ENCODE measurements at places on chromosomes 13 and 19.
A peak's percentile ranks its signal among the peaks of the same experiment; 100 is the strongest.

DNA sequence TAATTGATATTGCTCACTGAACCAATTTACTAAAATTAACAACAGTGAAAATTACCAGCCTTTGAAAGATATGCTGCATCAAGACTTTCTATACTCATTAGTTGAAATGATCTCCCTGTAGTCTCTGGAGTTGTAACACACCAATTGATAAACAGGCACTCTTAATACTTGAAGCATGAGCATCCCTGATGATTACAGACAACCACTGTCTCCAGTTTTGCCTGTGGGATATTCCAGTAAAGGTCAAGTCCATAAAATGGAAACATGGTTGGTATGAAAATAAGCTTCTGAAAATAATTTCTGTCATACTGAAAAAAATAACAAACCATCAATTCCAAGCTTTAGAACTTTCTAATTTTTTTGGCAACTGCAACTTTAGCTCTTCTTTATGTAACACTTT lies 405.8 kb downstream of the SPRY2 start:
- DNase-seq, result no peak

- no peak for DNase-seq
Observed at GRCh38 chr19:16435999-16436650, 35.6 kb downstream of the EPS15L1 start.

GRCh38 chr13:74316547-74316946 lies 182.3 kb upstream of the KLF12 start:
- DNase-seq, result no peak

DNA sequence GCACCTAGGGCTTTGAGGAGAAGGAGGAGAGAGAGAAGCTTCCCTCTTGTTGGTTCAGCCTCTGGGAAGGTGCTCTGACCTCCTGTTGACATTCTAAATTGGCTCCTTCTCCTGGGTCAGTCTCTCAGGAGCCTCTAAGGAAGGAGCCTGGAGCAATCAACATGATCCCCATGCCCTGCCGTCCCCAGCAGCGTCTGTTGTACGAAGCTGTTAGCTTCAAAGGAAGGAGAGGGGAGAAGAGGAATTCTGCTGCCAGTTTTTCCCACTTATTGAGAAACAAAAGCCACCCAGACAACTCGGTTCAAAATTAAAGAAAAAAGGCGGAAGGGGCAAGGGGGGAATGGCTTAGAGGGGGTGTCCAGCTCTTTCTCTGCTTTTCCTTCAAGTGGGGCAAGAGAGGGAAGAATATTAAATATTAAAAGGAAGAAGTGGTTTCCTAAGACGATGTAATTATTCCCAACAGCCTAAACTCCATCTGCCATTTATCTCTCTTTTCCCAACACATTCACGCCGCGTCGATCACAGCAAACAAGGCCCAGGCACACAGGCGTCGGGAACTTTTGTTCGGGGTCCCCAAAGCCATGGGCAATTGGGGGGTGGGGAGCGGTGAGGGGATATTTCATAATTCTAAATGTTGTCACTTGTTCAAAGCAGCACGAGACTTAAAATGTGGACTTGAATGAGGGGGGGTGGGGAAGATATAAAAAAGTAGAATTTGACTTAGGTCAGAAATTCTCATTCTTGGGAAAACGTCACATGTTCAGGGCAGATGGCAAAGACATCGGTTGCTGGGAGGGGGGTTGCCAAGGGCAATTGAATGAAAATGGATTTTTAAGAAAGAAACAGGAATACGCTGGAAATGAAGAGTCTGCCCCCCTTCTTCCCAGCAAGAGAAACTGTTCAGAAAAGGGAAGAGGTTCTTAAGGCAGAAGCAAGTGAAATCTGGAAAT lies 116.8 kb upstream of the CACNA1A start:
- peak; percentile 24 for DNase-seq

- no peak for DNase-seq
Observed at GRCh38 chr19:4134351-4134750, 10.4 kb upstream of the MAP2K2 start.

DNA sequence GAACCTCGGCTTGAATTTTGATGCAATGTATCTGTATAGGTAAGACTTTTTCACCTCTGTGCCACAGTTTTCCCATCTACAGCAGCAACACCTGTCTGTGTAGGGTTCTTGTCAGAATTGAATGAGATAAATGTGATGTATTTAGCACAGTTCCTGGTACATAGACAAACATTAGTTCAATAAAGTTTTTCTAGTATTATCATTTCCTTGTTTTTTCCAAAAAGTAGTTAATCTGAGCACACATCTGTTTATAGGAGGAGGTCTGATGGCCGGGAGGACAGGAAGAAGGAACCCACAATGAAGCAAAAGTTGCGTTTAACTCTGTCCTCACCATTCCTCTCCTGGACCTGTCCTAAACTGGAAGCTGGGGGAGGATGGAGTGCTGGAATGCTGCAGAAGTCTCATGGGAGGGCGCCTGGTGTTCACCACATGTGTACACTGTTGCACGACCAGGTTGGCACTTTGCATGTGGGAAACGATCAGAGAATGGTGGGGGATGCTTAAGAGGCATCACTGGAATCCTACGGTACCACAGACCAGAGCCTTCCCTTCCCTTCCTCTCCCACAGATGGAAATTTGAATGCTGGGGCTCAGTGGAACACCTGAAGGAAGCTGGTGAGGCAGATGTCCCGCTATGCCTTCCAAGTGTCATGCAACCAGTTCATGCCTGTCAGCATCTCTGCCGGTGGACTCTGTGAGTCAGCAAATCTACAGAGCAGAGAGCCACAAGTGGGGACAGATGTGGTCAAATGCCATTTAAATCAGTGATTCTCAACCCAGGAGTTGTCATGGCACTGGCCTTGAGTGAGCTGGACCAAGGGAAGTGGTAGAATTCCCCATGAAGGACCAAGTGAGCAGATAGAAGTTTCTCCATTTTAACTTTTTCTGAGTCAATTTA lies 315.6 kb downstream of the DLEU7 start:
- DNase-seq, result no peak
